BJ (cell line): ENCODE measurements at places on chromosomes 5 and 9.

GRCh38 chr5:166499447-166500240 is 1791.8 kb upstream of the WWC1 start:
- DNase-seq: no peak

GRCh38 chr9:126343271-126343700 is 16.7 kb downstream of the MVB12B start:
- no peak for DNase-seq

DNA sequence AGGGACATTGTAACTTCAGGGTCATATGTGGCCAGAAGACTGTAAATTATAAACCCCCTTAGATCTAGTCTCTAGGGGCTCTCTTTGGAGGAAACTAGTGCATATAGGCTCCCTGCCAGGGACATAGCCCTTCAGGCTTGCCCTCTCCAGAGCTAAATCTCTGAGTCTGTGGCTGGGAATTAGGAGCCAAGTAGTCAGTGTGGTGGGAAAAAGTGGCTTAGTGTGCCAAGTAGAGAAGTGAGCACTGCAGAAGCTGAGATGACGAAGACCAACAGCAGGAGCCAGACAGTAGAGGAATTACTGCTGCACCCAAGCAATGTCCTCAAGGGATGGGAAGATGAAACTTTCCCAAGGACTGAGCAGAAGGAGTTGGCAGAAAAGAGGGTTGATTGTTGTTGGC is 71.2 kb downstream of the CWC27 start:
- DNase-seq: no peak

- DNase-seq: no peak
Measured at GRCh38 chr5:36181774-36182173, 29.9 kb downstream of the SKP2 start.

DNA sequence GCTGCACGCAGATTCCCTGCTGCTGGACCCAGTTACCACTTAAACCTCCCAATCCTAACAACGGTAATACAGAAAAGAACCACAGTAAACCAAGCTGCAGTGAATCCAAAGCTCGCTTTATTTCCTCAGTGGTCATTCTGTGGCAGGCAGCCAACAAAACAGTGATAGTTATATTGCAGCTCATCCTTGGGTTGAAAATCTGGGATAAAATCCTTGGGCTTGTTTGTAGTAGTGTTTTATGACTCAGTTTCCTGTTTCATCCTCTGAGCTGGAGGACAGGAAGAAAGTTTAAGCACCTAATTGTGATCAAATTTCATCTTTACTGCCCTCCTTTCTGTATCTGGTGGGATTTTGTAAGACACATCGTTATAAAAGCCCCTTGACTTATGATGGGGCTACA is 31.4 kb downstream of the HMGCR start:
- no peak for DNase-seq
